ENCODE measurements at places on chromosomes 3 and 15. TPM values are rescaled to one million over a fixed set of nuclear protein-coding genes. Genes with fewer than 3 reads are reported as not detected.

The SLC33A1 gene
- total RNA-seq = 18.7 TPM

The IQCF5 gene
- not detected for total RNA-seq

The SLC25A26 gene
- 21.1 TPM for total RNA-seq

The DNAJA4 gene
- not detected for total RNA-seq

The CPA3 gene
- not detected for total RNA-seq

The CILP gene
- 0.08 TPM for total RNA-seq

The ASB14 gene
- not detected for total RNA-seq

The GRIP2 gene
- total RNA-seq = 1.7 TPM

The MCTP2 gene
- not detected for total RNA-seq

The VWA5B2 gene
- total RNA-seq = 0.38 TPM

The MEIS2 gene
- total RNA-seq = 8.2 TPM

The GLT8D1 gene
- total RNA-seq = 37.2 TPM

The CACNA1D gene
- total RNA-seq = 0.98 TPM

The CCRL2 gene
- 0.15 TPM for total RNA-seq

The GOLGA8J gene
- not detected for total RNA-seq

The MUSTN1 gene
- total RNA-seq = not detected

The SLCO2A1 gene
- 0.06 TPM for total RNA-seq

The OXTR gene
- total RNA-seq = 11.7 TPM

The NR2F2 gene
- total RNA-seq = 23.6 TPM

The ISG20 gene
- 39.7 TPM for total RNA-seq

The SLC2A2 gene
- total RNA-seq = not detected

The MESP1 gene
- total RNA-seq = 7.2 TPM

The SPESP1 gene
- total RNA-seq = not detected

The ADGRG7 gene
- not detected for total RNA-seq

The GCNT3 gene
- 179 TPM for total RNA-seq

The KNG1 gene
- total RNA-seq = not detected

The UBA7 gene
- 0.48 TPM for total RNA-seq

The BRK1 gene
- 169 TPM for total RNA-seq

The CFAP161 gene
- total RNA-seq = not detected

The LMOD3 gene
- not detected for total RNA-seq

Measured in A549 treated with DMSO at 1 μM for 4 hours (cell line).